ENCODE measurements at places on chromosomes 2 and 18. TPM values are rescaled to one million over a fixed set of nuclear protein-coding genes. Genes with fewer than 3 reads are reported as not detected.

DNA sequence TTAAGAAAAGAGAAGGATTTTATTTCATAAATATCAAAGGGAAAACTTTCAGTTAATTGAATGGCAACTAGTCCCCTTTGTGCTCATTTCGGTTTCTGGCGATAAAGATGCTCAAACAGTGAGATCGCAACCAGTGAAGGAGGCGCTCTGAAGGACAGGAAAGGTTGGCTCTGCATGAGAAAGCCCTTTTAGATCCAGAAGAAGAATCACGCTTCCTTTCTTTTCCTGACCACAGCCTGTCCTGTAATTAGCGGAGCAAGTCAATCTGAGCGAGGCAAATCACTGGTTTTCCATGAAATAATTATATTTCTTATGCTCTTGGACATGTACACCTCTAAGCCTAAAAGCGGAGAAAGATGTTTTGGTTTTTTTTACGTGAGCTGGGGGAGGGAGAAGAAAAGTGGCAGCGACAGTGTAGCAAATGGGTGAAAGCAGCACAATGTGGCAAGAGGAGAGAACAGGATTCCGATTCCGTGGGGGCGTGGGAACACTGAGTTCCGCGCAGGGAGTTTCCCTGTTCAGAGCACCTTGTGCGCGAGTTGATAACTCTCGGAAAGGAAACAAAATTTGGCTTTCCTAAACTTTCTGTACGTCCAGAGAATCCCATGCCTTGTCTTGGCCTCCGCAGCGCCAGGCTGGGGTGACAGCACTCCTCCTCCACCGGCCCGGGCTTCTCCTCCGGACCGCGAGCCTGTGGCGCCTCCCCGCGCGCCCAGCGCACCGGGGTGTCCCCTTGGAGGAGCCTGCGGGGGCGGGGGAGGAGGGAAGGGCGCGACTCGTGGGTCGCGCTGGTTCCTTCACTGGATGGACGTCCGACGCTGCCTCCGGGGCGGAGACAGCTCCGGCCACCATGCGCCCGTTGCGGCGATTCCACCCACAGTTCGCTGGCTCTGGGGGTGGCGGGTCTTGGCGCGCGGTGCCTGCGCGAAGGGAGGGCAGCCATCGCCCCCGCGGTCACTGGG, 620 bp upstream of the SLC9A2 start:
- peak overlapping the region; percentile 79 for H3K4me3 ChIP-seq
- no peaks in the 10 kb centered on the region for H3K27me3 ChIP-seq
- peaks cover 32% of the 10 kb centered on the region for H3K4me1 ChIP-seq
- DNase-seq = peak; percentile 80
- H3K36me3 ChIP-seq = no peaks in the 10 kb centered on the region
- H3K27ac ChIP-seq = no peak overlapping the region

DNA sequence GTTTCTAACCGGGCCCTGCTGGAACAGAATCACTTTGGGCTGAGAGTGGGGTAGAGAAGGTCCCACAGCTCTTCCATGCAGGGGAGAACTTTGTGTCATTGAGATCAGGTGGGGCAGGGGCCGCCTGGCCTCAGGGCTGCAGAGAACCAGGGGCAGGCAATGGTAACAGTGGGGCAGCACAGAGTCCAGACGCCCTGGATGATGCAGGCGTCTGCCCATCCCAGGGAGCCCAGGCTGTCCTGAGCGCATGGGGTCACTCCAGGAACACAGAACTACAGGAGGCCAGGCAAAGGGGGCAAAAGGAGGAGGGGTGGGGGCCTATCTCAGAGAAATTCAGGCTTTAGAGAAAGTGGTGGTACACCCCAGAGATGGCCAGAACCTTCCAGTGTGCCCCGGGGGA, 121.3 kb downstream of the NDUFA10 start:
- DNase-seq = no peak
- no peaks in the 10 kb centered on the region for H3K36me3 ChIP-seq
- no peak overlapping the region for H3K4me3 ChIP-seq
- no peaks in the 10 kb centered on the region for H3K4me1 ChIP-seq
- peaks cover 78% of the 10 kb centered on the region for H3K27me3 ChIP-seq
- H3K27ac ChIP-seq = no peak overlapping the region

GRCh38 chr2:140269000-140269399, 1488.8 kb upstream of the NXPH2 start:
- DNase-seq = no peak
- H3K27ac ChIP-seq = no peak overlapping the region
- no peaks in the 10 kb centered on the region for H3K27me3 ChIP-seq
- H3K36me3 ChIP-seq = no peaks in the 10 kb centered on the region

GRCh38 chr18:57134618-57135135, 12.2 kb upstream of the BOD1L2 start:
- H3K4me1 ChIP-seq = no peaks in the 10 kb centered on the region
- H3K27ac ChIP-seq = no peak overlapping the region
- no peaks in the 10 kb centered on the region for H3K36me3 ChIP-seq
- DNase-seq = no peak

DNA sequence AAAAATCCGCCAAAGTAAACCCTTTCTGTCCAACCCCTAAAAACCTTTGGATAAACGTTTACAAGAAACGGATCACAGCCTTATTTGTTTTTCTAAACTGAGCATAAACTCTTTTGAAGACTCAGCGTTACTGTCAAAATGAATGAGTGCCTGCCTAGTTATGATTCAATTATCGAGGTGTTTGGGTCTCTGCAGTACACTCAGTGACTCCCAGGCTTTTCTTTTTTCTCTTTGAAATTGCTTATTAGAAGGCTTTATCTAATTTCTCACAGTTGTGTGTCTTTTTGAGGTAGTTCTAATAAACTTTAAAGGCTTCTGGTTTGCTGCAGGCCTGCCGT, 663 bp downstream of the RHBDD1 start:
- no peaks in the 10 kb centered on the region for H3K27me3 ChIP-seq
- H3K4me1 ChIP-seq = peaks cover 29% of the 10 kb centered on the region
- peak overlapping the region; percentile 75 for H3K4me3 ChIP-seq
- 0 out of 2 replicates have a peak, but pooled peaks cover 11% of the 10 kb centered on the region for H3K36me3 ChIP-seq

DNA sequence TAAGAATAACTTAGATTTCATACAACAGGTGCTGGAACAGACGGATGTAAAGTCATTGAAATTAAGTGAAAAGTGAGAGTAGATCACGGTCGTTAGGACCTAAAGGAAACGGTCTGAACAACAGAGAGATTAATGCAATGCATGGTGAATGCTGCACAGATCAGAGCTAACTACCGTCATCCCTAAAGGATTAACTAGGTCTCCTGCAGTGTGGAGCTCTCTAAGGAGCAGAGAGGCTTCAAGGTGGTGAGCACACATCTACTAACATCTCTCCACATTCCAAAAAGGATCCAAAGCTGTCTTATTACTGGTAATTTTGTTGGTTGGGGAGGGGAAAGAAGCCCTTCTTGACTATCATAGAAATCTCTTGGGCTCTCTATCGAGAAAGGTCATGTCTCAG, 75.3 kb downstream of the CABYR start:
- no peak for DNase-seq
- peaks cover 53% of the 10 kb centered on the region for H3K4me1 ChIP-seq
- H3K27me3 ChIP-seq = no peaks in the 10 kb centered on the region
- H3K4me3 ChIP-seq = no peak overlapping the region
- no peak overlapping the region for H3K27ac ChIP-seq
- H3K36me3 ChIP-seq = no peaks in the 10 kb centered on the region

DNA sequence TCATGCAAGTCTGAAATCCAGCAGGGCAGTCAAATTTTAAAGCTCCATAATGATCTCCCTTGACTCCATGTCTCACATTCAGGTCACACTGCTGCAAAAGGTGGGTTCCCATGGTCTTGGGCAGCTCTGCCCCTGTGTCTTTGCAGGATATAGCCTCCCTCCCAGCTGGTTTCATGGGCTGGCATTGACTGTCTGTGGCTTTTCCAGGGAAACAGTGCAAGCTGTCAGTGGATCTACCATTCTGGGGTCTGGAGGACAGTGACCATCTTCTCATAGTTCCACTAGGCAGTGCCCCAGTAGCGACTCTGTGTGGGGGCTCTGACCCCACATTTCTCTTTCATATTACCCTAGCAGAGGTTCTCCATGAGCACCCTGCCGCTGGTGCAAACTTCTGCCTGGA, 220.6 kb upstream of the COPS8 start:
- H3K27me3 ChIP-seq = peaks cover 23% of the 10 kb centered on the region
- H3K4me3 ChIP-seq = no peak overlapping the region
- H3K27ac ChIP-seq = no peak overlapping the region

DNA sequence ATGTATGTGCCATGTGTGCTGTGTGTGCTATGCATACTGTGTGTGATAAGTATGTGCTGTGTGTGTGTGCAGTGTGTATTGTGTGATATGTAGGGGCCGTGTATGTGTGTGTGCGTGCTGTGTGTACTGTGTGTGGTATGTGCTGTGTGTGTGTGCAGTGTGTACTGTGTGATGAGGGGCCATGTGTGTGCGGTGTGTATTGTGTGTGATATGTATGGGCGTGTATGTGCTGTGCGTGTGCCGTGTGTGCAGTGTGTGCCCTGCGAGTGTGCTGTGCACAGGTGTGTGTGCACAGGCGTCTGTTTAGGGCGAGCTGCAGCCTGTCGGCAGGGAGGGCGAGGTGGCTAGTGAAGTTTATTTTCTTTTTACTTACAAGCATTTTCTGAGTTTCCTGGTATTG, 16.1 kb downstream of the SNORC start:
- DNase-seq = no peak
- no peaks in the 10 kb centered on the region for H3K27me3 ChIP-seq
- no peaks in the 10 kb centered on the region for H3K36me3 ChIP-seq
- H3K4me3 ChIP-seq = no peak overlapping the region
- peaks cover 21% of the 10 kb centered on the region for H3K4me1 ChIP-seq

DNA sequence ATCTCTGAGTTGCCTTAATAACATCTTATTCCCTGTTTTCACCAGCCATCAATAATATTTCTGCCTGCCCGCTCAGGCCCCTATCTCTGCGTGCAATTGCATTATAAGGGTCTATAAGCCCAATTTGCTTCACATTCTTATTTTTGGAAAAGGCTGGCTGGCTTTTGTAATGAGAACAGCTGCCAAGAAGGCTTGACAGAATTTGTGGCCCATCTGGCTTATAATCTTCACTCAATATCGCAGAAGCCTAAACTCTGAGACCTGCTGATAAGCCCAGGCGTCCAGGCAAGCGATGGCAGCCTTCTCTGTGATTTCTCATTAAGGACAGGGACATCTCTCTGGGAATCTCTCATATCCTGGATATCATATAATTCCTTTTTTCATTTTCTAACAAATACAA, 1618.6 kb upstream of the CELF4 start:
- no peak overlapping the region for H3K27ac ChIP-seq
- DNase-seq = no peak
- no peaks in the 10 kb centered on the region for H3K27me3 ChIP-seq
- H3K4me1 ChIP-seq = no peaks in the 10 kb centered on the region
- H3K36me3 ChIP-seq = no peaks in the 10 kb centered on the region
- H3K4me3 ChIP-seq = no peak overlapping the region

- H3K27me3 ChIP-seq = no peaks in the 10 kb centered on the region
- H3K36me3 ChIP-seq = peaks cover 18% of the 10 kb centered on the region
- no peak for DNase-seq
- no peak overlapping the region for H3K27ac ChIP-seq
- no peak overlapping the region for H3K4me3 ChIP-seq
- H3K4me1 ChIP-seq = peaks cover 17% of the 10 kb centered on the region
Observed at GRCh38 chr2:42622943-42623676, 54.7 kb downstream of the MTA3 start.

GRCh38 chr18:28511413-28511821, 334.5 kb upstream of the CDH2 start:
- DNase-seq = no peak
- H3K27me3 ChIP-seq = no peaks in the 10 kb centered on the region
- H3K27ac ChIP-seq = no peak overlapping the region
- H3K36me3 ChIP-seq = no peaks in the 10 kb centered on the region

- H3K4me3 ChIP-seq = no peak overlapping the region
- peaks cover 25% of the 10 kb centered on the region for H3K4me1 ChIP-seq
- no peaks in the 10 kb centered on the region for H3K27me3 ChIP-seq
- H3K36me3 ChIP-seq = no peaks in the 10 kb centered on the region
- no peak overlapping the region for H3K27ac ChIP-seq
- DNase-seq = no peak
Observed at GRCh38 chr2:101241158-101241557, 11.5 kb upstream of the CNOT11 start.

- no peak overlapping the region for H3K27ac ChIP-seq
Observed at GRCh38 chr2:37323781-37324535, 675 bp downstream of the PRKD3 start.

GRCh38 chr2:159890551-159891266, 92.7 kb upstream of the CD302 start:
- H3K27me3 ChIP-seq = no peaks in the 10 kb centered on the region
- H3K4me1 ChIP-seq = no peaks in the 10 kb centered on the region

The RTP5 gene
- total RNA-seq = not detected

The GATA6 gene
- 12.3 TPM for total RNA-seq

The IL36A gene
- not detected for total RNA-seq
